ENCODE measurements at places on chromosomes 3 and 15. TPM values are rescaled to one million over a fixed set of nuclear protein-coding genes. Genes with fewer than 3 reads are reported as not detected.
A peak's percentile ranks its signal among the peaks of the same experiment; 100 is the strongest.

DNA sequence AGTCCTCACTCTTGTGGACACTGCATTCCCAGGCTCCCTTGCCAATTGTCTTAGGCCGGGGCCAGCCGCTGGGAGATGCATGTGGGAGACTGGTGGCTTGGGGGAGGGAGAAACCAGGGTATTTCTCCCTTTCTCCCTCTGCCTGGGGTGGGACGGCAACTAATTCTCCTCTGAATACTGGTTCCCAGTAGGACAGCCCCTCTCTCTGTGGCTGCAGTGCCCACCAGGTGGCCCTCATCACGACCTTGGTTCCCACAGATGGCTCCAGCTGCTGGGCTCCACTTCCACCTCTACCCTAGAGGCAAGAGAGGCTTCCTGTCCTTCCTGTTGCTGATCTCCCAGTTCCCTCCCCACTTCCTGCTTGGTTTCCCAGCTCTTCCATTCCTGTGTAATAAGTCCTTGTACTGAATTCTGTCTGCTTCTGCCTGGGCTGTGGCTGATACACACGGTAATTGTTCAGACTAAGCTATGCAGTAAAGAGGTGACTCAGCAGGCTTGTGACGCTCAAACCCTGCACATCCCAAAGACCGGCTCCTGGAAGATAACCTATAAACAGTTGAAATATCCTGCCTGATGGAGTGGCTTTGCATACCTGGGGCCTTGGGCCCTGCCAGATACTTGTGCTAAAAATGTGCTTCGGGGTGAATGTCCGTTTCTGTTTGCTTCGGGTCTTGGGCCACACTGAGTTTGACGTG, 20.4 kb upstream of the COPG1 start:
- DNase-seq: no peak

Gene OXSR1
- 57.9 TPM for total RNA-seq

DNA sequence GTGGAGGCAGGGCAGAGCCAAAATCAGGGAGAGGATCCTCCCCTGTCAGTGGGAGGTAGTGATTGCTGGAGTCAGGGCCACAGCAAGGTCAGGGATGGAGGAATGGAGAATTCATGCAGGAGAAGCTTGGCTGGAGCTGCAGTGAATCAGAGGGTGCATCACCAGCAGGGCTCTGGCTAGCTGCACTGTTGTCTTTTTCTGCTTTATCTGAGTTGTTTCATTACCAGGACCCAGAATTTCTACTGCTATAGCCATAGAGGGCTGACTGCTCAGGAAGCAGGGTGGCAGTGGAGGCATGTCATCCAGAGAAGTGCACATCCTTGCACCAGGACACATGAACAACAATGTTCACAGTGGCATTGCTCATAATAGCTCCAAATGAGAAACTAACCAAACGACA, 113.5 kb upstream of the GALNT15 start:
- DNase-seq: no peak

DNA sequence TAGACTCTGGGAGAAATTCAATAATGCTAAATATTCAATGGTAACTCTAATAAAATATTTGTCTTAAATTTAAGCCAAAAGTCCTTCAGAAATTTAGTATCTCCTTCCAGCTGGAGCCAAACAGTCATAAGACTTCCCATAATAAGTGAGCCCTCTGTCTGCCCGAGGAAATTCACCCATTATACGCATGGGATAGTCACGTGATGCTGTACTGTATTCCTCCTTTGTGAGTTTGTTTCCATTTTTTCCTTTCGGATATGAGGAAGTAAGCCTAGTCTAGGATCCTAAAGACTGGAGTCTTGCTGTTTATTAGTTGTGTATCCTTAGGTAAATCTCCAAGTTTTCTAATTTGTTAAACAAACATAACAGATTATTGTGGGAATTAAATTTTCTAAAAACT, 110.4 kb upstream of the PLAAT1 start:
- no peak for DNase-seq

Gene PGBD4
- total RNA-seq: 2.7 TPM

Gene CAMK2N2
- 0.22 TPM for total RNA-seq

GRCh38 chr3:119810018-119810435, 28.1 kb downstream of the NR1I2 start:
- peak; percentile 75 for DNase-seq

DNA sequence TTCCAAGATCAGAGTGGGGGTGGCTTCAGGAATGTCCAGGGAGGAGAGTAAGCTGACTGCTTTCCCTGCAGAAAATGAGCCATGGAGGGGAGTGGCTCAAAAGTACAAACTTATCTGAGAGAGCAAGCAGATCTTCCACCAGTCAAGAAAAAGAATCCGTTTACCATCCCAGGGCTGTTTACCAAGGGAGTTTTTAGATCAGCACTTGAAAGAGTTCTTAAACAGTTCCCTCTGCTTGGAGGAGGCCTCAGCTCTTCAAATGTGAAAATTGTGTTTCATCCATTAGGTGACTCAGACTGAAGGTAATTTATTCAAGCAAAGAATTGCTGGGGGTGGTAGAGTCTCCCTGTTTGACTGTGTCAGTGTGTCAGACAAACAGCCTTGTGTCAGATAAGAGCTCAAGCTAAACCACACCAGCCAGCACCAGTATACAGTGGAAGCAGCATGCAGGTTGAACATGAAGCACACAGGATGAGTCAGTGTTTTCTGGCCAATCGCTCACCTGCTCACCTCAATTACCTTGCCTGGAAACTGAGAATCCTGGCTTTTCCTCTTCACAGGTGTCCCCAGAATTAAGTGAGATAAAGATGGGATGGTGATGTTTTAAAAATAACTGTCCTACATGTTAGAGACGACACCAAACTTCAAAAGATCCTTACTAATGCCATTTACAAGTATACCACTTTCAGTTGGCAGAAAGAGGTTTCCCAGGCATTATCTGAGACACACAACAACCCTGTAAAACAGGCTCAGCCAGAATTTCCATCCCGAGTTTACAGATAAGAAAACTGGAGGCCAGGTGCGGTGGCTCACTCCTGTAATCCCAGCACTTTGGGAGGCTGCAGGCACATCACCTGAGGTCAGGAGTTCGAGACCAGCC, 21.7 kb downstream of the SH3BP5 start:
- DNase-seq: peak; percentile 85

Gene GOLGA8G
- total RNA-seq: not detected

GRCh38 chr3:124831628-124832199, 55.5 kb downstream of the ITGB5 start:
- DNase-seq: no peak

- DNase-seq: peak; percentile 76
Observed at GRCh38 chr3:129576514-129577352, 29.7 kb downstream of the PLXND1 start.

GRCh38 chr3:16132190-16132589, 42.3 kb upstream of the GALNT15 start:
- no peak for DNase-seq
